ENCODE measurements at places on chromosomes 2 and 18. TPM values are rescaled to one million over a fixed set of nuclear protein-coding genes. Genes with fewer than 3 reads are reported as not detected.

GRCh38 chr2:147067136-147067535 lies 777.7 kb upstream of the ACVR2A start:
- no peak for ATAC-seq

GRCh38 chr18:69208545-69208944 lies 192.1 kb upstream of the DOK6 start:
- no peak for ATAC-seq

DNA sequence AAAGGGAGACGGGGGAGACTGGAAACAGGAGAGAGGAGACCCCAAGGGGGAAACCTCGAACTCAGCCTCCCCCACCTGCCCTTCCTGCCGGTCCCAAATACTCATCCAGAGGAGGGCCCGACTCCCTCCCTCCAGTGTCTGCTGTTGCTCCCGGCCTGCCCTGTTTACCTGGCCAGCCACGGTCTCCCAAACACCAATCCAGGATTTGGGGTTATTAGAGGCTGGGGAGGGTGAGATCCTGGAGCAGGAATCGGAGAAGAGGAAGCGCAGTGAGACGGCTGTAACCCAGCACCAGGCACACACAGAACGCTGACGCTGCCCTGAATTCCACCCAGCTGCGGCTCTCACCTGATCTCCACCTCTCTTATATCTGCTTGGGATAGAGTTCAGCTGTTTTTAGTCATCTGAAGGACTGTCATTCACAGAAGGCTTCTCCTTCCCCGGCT lies 213.0 kb downstream of the TNS1 start:
- ATAC-seq = no peak

TBR1 gene
- total RNA-seq = 0.22 TPM

- no peak for ATAC-seq
Observed at GRCh38 chr2:42236911-42237310, 67.8 kb downstream of the EML4 start.

DNA sequence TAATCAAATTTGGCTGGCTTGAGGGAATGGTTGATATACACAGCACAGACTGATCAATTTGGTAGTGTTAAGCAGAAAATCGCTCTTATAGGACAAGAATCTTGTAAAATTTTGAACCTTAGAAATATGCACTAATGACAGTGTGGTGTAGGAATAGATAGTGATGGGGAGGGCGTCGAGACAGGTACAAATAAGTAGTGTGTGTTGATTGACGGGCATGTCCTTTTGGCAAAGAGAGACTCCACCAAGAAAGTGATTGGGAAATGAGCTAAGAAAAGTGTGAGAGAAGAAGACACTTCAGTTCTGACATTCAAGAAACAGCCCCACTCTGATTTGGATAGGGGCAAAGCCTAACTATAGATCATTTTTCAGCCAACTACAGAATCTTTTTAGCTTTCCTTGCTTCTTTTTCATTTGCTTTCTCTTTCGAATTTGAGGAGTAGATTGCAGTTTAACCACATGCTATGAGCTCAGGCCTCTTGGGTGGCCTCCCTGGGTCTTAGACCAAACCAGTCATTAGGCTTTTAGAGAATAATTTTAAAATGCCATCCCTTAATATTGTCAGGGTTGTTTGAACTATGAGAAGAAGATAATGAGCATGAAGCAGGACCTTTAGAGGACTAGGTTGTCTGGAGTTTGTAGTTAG lies 127.1 kb downstream of the CERS6 start:
- no peak for ATAC-seq

GRCh38 chr2:220076734-220077133 lies 449.3 kb downstream of the SLC4A3 start:
- peak; percentile 78 for ATAC-seq

DNA sequence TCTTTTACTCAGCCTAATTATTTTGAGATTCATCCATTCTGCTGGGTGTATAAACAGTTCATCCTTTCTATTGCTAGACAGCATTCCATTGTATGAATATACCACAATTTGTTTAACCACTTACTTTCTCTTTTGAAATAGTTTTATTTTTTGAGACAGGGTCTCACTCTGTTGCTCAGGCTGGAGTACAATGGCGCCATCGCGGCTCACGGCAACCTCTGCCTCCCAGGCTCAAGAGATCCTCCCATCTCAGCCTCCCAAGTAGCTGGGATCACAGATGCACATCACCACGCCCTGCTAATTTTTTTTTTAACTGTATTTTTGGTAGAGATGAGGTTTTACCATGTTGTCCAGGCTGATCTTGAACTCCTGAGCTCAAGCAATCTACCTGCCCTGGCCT lies 54.5 kb downstream of the USP37 start:
- ATAC-seq = no peak

- ATAC-seq = no peak
Observed at GRCh38 chr2:135011633-135012032, 35.6 kb downstream of the MAP3K19 start.

GRCh38 chr2:227942021-227942420 lies 70.6 kb downstream of the DAW1 start:
- ATAC-seq = no peak

ST6GAL2 gene
- 0.08 TPM for total RNA-seq

- no peak for ATAC-seq
Observed at GRCh38 chr2:159129269-159129668, 157.2 kb downstream of the WDSUB1 start.

GRCh38 chr2:151374436-151374835 lies 17.0 kb downstream of the TNFAIP6 start:
- no peak for ATAC-seq

GRCh38 chr2:5885451-5886173 lies 193.4 kb downstream of the SOX11 start:
- no peak for ATAC-seq

- no peak for ATAC-seq
Observed at GRCh38 chr18:79400091-79400590, 4.4 kb downstream of the NFATC1 start.

GRCh38 chr2:26506279-26506678 lies 28.4 kb upstream of the OTOF start:
- ATAC-seq = no peak

DNA sequence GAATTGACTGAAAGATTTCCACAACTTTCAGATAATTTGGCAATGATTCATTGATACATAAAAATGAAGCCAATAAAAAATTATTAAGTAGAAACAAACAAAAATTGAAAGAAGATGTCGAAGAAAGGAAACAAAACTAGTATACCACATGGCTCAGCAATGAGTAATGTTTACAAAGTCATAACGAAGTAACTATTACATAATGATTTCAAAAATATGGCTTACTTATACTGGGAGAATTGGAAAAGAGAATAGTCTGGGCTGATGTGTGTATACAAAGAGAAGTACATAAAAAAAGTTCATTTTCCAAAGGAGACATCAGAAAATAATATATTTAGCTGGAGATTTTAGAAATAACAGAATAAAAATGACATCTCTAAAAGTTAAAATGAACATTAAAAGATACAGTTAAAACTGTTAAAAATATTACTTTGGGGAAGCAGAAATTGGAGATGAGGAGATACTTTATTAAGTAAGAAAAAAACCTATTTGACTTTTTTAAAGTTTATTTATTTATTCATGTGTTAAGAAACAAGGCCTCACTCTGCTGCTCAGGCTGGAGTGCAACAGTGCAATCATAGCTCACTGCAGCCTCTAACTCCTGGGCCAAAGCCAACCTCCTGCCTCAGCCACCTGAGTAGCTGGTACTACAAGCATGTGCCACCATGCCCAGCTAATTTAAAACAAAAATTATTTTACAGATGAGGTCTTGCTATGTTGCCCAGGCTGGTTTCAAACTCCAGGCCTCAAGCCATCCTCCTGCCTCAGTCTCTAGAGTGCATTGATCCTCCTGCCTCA lies 409.7 kb upstream of the PIK3C3 start:
- no peak for ATAC-seq

COLEC11 gene
- total RNA-seq = 0.14 TPM

UGT1A3 gene
- not detected for total RNA-seq

CNDP1 gene
- not detected for total RNA-seq

GRCh38 chr18:44507729-44508325 lies 172.9 kb upstream of the SETBP1 start:
- no peak for ATAC-seq

DNA sequence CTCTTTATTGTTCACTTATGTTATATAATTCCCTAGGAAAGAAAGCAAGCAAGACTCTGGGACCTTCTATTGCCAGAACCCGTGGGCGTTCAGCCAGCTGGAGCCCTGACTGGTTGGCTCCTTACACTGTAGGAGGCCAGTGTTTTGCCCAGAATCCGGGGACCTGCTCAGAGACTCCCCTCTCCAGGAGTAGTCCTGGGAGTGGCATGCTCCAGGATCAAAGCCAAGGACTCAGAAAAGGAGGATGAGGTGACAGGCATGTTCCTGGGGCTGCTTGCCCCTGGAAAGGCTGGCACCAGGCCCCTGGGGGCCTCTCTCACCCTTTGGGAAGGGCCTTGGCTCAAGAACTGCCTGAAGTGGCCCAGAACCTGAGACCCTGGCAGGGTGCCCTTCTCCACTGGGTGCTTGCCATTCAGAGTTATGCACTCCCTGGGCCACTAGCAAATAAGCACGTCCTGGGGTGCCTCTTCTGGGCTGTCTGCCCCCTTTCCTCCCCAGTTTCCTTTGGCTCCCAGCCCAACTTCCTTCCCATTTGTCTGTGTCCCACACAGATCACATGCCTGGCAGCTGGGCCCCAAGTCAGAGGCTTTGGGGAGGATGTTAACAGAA lies 19.6 kb upstream of the KIF3C start:
- ATAC-seq = no peak

GRCh38 chr2:202032846-202033316 lies 774 bp upstream of the FZD7 start:
- peak; percentile 42 for ATAC-seq

SIX3 gene
- 0.21 TPM for total RNA-seq

- no peak for ATAC-seq
Observed at GRCh38 chr2:41718705-41719104, 329.1 kb upstream of the PKDCC start.

GRCh38 chr2:89848763-89849368 lies 1157.4 kb downstream of the RPIA start:
- ATAC-seq = peak; percentile 65

- ATAC-seq = no peak
Observed at GRCh38 chr18:47863041-47863440, 67.4 kb downstream of the SMAD2 start.

CAVIN2 gene
- total RNA-seq = 0.05 TPM

GRCh38 chr2:67671464-67672450 lies 274.6 kb downstream of the ETAA1 start:
- ATAC-seq = no peak

DNA sequence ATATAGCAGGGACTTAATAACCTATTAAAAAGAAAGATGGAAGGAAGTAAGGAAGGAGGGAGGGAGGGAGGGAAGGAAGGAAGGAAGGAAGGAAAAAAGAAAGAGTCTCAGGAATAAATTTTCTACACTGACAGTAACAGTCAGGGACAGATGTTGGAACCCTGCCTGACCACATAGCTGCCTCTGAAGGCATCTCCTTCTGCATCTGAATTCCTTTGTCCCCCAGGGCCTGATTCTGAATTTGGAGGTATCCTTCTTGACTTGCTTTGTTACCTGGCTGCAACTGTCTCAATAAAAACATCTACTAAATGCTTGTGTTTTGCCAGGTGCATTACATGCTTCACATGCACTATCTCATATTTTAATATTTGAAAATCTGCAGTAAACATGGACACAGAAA lies 17.4 kb upstream of the LRATD1 start:
- no peak for ATAC-seq

Measured in motor neuron (in vitro differentiated cells).